ENCODE measurements at places on chromosomes 1 and 21. TPM values are rescaled to one million over a fixed set of nuclear protein-coding genes. Genes with fewer than 3 reads are reported as not detected.

DNA sequence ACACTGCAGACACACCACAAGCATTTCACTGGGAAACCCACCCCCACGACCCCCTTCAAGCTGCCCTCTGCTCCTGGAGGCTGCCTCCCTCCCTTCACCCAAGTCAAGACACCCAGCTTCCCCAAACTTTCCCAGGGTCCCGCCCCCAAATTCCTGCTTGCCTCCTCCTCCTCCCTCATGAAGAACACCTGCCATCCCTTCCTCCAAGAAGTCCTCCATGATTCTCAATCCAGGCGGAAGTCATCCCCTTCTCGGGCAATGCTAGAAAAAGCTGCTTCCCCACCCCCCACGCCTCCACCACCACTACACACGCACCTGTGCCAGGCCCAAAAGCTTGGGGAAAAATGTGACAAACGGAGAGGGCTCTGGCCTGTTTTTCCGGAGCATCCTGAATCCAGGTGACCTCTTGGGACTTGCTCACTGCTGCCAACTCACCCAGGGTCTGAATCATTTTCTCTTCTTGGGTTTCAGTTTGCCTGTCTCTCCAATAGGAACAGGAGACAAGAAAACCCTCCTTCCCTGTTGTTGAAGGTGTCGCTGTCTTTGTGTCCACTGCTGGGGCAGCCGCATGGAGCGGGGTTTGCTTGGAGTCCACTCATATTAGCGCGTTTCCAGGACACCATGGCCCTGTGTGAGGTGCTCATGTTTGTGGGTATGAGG, 101.0 kb upstream of the CASZ1 start:
- DNase-seq, result no peak

- no peak for DNase-seq
Measured at GRCh38 chr1:100806601-100807000, 87.1 kb downstream of the VCAM1 start.

DNA sequence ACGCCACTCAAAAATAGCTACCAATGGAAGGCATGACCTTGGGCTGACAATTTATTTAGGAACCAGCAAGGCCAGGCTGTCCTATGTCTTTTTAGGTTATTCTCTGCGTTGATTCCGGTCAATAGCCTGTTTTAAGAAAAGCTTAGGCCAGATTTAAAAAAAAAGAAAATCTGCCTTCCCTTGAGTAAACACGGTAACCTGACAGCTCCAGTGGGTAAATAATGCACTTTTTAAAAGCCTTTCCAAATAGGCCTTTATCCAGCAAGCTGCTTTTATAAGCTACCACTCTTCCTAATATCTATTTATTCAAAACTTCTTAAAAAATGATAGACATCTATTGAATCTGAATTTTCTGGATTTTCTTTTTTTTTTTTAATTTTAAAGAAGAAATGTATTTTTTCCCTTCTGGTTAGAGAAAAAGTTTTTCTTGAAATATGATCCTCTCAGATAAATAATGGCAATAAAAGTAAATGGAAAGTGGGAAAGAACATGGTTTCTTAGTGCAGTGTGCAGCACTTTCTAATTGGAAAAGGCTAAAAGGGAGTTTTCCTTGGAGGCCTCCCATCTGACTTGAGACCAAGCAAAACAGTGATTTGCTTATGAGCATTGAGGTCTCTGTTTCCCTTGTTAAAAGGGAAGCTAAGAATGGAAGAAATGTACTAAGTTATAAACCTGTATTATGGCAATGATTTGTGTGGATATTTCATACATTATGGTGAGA, 281.0 kb upstream of the RUNX1 start:
- no peak for DNase-seq

Gene AKR7A3
- total RNA-seq, result 0.17 TPM

GRCh38 chr1:150484861-150485260, 2.4 kb upstream of the TARS2 start:
- peak; percentile 33 for DNase-seq

Gene PKN2
- 31.0 TPM for total RNA-seq

GRCh38 chr1:21520899-21521716, 11.9 kb downstream of the ALPL start:
- DNase-seq, result no peak

GRCh38 chr1:156491151-156491949, 9.2 kb downstream of the MEF2D start:
- DNase-seq, result no peak

- no peak for DNase-seq
Measured at GRCh38 chr1:59342801-59343575, 46.1 kb downstream of the FGGY start.

Gene CGN
- total RNA-seq, result not detected

GRCh38 chr1:44848456-44849181, 5.6 kb upstream of the PTCH2 start:
- DNase-seq, result no peak

DNA sequence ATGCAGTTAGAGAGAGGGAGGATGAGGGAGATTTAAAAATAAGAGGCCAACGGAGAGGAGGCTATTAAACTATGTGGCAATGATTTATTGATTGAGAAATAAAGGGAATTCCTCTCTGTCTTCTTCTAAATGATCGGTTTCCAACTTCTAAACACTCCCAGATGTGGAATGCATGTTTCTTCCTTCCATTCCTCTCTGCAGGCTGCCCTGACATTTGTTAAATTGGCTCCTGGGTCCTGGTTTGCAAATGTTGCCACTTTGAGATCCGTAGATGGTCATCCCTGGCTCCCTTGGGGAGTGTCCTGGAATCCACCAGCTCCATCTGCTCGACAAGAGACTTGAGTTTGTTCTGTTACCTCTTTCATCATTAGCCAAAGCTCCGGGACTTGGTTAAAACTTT, 10.3 kb upstream of the C1orf198 start:
- no peak for DNase-seq

- DNase-seq, result no peak
Measured at GRCh38 chr1:222632749-222633148, 14.9 kb downstream of the MIA3 start.

Gene ZNF648
- total RNA-seq, result not detected

GRCh38 chr1:40143891-40144575, 17.2 kb upstream of the RLF start:
- DNase-seq, result peak; percentile 69

DNA sequence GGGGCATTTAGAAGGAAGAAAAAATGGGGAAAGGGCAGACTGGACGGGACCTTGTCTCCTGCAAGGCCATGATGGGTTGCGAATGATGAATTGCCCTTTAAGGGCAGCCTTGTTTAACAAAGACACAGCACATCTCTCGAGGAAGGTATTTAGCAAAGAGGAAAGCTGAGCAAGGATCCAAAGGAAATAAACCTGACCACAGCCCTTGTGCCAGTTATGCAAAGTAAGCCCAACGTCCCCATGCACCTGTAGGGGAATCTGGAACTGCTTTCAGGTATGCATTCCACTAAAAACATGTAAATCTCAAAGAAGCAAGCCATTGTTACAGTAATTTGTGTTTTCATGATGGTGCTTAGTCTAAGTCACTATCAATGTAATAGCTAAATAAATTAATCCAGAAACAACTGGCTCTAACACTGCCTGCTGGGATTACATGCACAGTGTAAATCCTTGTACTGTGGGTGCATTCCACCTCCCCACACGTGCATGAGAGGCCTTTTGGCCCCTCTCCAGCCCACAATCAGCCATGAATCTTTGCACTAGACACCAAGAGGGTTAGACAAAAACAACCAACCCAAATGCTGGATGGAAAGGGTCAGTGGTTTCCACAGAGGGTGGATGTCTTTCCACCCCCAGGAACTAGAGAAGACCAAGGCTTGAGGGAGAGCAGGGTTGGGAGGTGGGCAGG, 228.8 kb upstream of the KAZN start:
- no peak for DNase-seq

- no peak for DNase-seq
Measured at GRCh38 chr21:27476696-27477095, 509.8 kb upstream of the ADAMTS5 start.

GRCh38 chr21:42666925-42667324, 13.5 kb downstream of the PDE9A start:
- DNase-seq, result no peak

DNA sequence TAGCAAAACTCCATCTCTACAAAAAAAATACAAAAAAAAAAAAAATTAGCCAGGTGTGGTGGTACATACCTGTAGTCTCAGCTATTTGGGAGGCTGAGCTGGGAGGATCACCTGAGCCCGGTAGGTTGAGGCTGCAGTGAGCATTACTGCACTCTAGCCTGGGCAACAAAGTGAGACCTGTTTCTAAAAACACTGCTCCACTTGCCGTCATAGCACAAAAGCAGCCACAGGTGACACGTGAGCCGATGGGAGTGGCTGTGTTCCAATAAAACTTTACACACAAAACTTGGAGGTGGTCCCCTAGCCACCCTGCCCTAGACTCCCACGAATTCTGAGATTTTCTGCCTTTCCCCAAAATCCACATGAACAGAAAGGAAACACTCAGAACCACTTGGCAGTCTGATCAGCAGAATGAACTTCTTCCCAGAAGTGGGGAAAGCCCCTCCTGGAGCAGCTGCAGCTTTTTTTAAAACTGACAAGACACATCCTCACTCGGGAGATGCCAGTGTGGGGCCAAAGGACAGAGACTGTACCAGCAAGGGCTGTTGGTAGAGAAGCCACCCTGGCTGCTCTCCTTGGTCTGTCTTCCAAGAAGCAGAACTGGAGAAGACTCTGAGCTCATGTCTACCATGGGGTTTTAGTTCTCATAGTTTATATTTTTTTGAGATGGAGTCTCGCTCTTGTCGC, 23.3 kb downstream of the PLEKHM2 start:
- no peak for DNase-seq

Gene C1QB
- total RNA-seq, result not detected

DNA sequence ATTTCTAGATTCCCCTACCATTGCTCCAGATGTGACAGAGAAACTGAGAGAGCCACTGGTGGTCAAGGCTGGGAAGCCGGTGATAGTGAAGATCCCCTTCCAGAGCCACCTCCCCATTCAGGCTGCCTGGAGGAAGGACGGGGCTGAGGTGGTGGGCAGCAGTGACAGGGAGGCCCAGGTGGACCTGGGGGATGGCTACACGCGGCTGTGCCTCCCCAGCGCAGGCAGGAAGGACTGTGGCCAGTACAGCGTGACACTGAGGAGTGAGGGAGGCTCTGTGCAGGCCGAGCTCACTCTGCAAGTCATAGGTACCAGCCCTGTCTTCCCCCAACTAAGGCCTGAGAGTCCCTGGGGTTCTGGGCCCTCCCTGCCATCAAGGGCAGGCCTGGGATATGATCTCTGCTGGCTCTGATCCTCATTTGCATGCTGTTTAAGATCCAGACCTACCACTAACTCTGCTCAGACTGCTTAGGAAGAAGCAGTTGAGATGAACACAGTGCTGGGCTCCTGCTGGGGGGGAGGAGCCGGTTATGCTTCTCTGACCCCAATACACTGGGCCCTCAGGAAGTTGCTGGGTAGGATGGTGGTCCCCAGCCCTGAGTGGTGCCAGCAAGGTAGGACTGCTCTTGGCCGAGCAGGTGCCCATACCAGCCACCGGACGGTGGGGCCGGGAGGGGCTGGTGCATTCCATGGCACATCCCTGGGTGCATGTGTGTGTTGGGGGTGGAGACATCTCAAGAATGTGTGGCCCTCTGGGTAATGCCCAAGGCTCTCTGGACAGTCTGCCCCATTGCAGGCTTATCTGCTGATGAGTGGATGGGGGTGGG, 25.1 kb downstream of the IGFN1 start:
- DNase-seq, result no peak

Gene PPIAL4G
- total RNA-seq, result not detected

DNA sequence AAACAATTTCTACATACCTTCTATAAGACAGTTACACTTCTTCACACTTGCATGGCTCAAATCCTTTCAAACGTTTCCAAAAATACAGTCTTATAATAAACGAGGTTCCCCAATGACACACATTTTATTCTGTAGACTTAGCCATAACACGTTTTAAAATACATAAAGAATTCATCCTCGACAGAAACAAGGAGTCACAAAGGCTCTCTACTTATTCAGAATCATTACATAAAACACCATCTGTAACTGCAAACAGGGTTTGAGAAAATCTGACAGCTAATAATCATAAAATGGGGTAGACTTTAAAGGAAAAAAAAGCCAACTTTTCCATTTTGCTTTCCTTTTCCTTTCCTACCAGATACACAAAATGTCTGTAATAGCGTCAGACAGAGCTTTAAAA, 1.8 kb downstream of the PIK3R3 start:
- no peak for DNase-seq

- DNase-seq, result no peak
Measured at GRCh38 chr1:150514913-150515327, 632 bp upstream of the FALEC start.

DNA sequence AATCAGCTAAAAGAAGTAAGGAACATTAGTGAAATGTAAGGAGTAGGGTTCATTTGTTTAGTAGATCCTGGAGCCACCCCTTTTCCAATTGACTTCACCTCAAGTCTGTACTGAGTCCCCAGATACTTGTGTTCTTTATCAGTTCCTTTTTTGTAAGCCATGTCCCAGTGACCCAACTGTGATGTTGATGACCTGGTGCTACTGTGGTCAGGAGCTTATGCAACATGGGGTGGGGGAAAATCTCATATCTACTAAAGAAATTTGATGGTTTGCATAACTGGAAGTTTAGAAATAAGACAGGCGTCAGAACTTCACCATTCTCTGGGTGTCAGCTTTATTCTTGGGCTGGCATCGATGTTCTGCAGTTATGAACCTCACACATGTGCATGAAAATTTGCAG, 120.5 kb downstream of the LRRC7 start:
- no peak for DNase-seq

DNA sequence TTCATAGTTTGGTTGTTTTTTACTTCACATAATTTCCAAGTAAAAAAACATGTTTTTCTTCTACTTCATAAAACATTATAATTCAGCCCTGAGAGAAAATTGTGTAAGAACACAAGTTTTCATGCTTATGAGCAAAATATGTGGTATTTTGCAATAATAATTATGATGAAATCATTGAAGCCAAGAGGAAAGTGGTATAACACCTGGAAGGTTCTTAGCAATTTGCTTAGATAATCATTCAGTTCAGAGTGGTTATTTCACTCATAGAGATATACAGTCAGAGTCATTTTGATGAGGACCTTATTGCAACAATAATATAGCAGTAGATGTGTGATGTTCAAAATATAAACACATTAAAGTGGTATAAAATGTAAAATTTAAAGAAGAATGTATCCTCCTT, 94.5 kb downstream of the PLPPR4 start:
- DNase-seq, result no peak

Gene OR10K2
- not detected for total RNA-seq

Gene CFAP107
- total RNA-seq, result not detected

- DNase-seq, result no peak
Measured at GRCh38 chr1:55380355-55380970, 165.3 kb upstream of the USP24 start.

DNA sequence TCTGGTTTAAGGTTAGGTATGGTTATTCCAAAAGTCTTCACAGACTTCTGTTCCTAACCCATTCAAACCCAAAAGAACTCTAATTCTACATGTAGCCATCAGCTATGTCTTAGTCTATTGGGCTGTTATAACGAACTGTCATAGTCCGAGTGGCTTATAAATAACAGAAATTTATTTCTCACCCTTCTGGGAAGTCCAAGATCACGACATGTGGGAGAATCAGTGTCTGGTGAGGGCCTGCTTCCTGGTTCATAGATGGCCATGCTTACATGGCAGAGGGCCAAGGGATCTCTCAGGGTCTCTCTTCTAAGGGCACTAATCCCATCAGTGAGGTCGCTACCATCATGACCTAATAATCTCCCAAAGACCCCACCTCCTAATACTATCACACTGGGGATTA, 103.0 kb upstream of the PPP2R5A start:
- DNase-seq, result no peak
